Stimulated activated CD4-positive, alpha-beta T cell treated with anti-CD3 and anti-CD28 coated beads, TNF-alpha, amount 100 ng/mL, for 4 hours (primary cell): ENCODE measurements at places on chromosomes 1 and 21.

GRCh38 chr1:174239541-174239940 lies 80.2 kb downstream of the RABGAP1L start:
- DNase-seq = no peak

DNA sequence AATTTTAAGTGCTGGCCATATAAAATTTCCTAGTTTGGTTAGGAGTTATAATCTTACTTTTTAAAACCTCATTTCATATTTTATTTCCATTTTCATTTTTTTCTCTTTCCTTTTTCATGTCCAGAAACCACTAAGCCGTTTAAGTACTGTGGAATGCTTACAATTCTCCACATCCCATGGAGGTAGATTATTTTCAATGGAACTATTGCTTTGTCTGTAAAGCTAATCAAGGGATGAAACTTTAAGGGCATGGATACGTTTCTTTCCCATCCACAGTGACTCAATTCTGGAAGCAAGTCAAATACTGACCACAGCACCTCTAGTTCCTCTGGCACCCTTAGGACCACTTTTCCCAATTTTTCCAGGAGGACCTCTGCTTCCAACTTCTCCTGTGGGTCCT lies 139.1 kb upstream of the ZNHIT6 start:
- DNase-seq = no peak

DNA sequence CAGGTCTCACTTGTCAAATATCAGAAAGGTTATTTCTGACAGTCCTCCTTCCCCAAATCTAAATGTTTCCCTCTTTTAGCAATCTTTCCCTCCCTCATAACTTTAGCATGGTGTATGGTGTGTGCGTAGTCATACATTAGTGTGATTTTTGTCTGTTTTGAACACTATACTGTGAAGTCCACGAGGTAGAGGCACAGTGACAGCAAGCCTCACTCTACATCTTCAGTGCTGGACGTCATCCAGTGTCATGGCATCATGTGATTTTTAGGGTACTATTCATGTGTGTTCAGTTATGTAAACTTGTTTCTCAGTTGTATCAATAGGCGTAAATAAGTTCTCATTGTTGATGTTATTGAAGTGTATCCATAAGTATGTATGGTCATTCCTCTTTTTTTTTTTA lies 39.1 kb downstream of the DYRK1A start:
- DNase-seq = no peak

GRCh38 chr1:178120088-178120487 lies 26.2 kb downstream of the RASAL2 start:
- no peak for DNase-seq

DNA sequence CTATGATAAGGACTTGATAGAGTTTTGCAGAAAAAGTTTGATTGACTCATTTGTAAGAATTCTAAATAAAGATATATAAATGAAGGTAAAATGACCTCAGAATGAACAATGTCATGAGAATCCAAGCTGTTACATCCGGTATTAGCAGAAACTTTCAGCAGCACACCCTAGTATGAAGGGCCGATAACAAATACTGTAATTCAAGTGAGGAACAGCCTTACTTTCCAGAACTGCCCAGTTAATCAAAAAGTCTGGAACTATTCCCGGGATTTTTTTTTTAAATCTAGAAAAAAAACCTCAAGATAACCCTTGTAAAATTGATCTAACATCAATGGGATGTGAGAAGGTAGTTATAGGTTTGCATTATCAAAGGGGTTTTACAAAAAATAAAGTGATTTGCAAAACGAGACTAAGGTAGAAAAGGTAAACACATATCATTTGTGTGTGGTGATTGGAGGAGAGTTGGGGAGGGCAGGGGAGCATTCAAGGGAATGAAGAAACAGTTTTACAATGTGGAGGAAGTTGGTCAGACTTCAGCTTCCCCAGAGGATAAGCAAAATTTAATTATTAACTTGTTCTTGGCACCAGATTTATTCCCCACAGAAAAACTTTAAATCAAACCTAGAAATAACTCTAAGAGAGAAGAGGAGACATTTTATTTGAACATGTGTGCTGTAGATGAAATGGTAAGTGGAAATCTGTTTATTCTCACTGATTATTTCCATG lies 75.9 kb upstream of the VCAM1 start:
- DNase-seq = no peak

GRCh38 chr1:76868154-76868882 lies 1.0 kb downstream of the ST6GALNAC5 start:
- no peak for DNase-seq

GRCh38 chr1:157702308-157702825 lies 1.8 kb upstream of the FCRL3 start:
- DNase-seq = no peak

- DNase-seq = no peak
Observed at GRCh38 chr1:55195521-55196233, 19.5 kb downstream of the USP24 start.

GRCh38 chr21:45079351-45079750 lies 5.0 kb downstream of the ADARB1 start:
- DNase-seq = no peak
